ENCODE measurements at places on chromosomes 2 and 18.

DNA sequence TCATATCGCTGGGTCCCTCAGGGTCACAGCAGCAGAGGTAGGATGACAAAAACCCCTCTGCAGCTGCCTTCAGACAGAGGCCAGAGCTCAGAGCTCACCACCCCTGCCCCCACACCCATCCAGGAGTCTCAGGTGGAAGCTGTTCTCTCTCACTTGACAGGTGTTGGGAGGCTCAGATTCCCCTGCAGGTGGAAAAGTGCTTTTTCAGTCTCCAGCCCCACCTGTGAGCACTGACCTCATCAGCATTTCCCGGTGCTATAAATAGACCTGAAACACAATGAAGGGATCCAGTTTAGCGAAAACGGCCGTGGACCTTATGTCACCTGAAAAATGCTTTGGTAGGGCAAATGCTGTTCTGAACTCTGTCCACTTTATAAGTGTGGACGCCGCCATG lies 254.9 kb downstream of the NDUFA10 start:
- no peak for DNase-seq

DNA sequence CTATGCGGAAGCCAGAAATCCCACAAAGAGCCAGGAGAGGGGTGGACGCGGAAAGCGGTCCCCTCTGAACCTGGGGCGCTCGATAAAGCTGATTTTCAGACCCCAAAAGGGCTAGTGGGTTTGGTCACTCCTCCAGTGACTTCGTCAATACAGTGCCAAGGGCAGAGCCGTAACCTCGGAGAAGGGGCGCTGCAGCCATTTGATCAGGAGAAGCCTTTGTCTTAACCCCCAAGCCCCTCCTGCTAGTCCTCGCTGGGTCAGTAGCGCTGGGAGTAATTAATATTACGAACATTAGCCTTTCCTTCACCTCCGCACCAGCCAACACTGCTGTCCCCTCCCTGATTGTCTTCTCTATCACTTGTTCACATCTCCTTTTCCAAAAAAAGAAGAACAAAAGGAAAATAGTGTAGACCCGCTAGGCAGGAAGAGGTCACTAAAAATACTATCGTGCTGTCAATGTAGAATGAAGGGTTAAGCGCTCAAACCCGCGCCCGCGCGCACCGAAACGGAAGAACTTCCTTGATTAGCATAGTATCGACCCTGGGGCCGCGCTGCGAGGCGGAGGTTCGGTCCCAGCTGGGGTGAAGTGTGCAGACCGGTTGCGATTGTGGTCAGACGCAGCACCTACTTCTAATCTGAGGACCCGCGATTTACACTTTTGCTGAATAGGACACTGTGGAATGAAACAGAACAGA lies 63.2 kb upstream of the MAPRE2 start:
- DNase-seq: no peak

- no peak for DNase-seq
Measured at GRCh38 chr2:120990451-120990871, 254.8 kb downstream of the GLI2 start.

DNA sequence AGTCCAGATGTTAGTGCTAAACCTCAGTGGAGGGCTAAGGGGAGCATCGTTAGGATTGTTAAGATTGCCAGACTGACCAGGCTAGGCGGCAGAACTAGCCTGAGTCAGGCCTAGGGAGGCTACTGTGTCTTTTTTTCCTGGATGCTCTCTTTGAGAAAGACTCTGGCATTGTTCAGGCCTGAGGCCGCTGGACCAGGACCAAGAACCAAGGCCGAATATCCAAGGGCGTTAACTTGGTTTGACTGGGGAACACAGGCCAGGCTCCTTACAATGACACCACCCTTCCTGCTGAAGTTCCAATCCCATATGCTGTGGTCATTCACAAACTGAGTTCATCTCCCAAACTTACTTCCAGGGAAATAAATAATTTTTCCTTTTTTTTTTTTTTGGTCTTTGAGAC lies 10.6 kb downstream of the HTRA2 start:
- DNase-seq: no peak

DNA sequence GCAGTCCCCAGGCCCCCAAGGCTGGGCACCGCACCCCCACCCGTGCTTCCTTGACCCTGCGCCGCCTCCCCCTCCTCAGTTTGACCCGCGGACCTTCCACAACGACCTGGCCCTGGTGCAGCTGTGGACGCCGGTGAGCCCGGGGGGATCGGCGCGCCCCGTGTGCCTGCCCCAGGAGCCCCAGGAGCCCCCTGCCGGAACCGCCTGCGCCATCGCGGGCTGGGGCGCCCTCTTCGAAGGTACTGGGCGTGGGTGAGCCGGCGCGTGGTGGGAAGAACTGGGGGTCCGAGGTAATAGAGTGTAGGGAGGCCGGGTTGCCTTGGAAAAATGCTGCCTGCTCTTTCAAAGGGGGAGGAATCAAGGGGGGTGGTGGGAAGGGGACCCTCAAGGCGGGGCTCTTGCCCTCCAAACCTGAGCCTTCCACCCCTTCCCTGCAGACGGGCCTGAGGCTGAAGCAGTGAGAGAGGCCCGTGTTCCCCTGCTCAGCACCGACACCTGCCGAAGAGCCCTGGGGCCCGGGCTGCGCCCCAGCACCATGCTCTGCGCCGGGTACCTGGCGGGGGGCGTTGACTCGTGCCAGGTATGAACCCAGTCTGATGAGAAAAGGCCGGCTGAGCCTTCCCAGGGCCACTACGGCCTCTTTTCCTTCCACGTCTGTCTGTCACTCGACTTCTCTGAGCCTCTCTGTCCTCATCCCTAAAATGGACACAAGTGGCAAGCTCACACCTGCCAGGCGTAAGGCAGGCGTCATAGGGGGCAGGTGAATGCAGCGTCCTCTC lies 2.6 kb downstream of the PRSS56 start:
- no peak for DNase-seq

DNA sequence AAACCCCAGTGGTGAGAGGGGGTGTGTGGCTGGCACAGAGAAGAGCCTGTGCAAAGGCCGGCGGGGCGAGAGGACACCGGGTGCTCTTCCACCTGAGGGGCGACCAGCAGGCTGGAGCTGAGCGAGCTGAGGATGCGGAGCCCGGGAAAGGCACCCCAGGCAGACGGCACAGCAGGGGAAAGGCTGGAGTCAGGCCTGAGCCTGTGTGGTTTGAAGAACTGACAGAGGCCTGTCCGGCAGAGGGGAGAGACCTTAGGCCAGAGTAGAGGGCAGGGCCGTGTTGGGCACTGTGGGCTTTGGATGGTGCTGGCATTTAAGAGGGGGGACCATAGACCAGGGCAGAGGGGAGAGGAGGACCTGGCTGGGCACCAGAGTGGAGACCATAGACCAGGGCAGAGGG lies 149.8 kb downstream of the RTP5 start:
- no peak for DNase-seq

DNA sequence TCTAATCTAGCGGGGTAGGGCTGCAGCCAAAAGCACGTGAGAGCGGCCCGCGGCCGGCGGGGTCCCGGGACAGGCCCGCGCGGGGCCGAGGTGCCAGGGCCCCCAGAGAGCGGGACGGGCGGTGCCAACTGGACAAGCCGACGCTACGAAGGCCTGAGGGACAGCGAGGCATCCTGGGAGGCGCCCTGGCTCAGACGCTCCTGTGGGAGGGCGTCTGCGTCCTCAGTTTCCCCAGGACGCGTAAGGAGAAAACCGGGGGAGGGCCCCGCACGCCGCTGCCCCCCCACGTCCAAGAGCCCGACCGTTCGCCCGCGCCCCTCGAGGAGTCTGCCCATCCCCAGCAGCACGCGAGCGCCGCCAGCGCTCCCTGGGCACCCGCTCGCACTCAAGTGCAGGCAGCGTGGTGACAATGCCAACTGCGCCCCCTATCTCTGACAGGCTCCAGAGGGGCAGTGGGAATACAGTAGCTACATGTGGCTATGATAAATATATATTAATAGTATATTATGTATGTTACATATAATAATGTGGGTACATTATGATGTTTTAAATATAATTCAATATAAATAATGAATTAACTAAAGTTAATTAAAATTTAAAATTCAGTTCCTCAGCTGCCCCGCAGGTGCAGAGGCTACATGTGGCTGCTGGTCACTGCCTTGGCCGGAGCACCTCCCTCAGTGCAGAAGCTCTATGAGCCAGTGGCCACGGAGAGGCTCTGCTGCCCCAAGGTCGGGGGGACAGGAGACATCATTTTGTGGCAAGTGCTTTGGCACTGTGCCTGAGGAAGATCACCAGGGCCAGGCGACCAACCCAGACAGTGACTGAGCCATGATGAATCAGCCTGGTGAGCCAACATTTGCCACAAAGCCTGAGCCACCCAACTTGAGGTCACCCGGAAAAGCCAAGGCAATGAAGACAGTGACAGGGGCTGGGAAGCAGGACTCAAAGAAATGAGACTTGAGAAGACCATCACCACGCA lies 5.5 kb upstream of the SFT2D3 start:
- no peak for DNase-seq

DNA sequence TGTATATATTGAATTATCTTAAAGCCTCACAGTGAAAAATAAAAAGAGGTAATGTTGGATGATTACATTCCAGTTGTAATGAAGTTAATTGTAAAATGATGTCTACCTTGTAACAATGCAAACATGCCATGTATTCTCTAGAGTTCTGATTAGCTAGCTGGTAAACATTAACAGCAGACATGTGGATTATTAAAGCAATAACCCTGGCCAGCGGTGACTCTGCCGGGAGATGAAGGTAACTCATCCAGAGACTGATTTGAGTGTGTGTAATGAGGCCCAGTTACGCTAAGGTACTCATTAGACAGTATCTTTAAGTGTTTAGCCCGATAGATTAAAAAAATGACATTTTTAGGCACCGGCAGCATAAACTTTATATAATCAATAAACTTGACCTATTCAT lies 79.6 kb upstream of the REV1 start:
- no peak for DNase-seq

All from fibroblast of skin of left biceps (primary cell).